ENCODE measurements at places on chromosomes 2 and 18. TPM values are rescaled to one million over a fixed set of nuclear protein-coding genes. Genes with fewer than 3 reads are reported as not detected.

Gene SNTG2
- not detected for total RNA-seq

Gene NOTO
- not detected for total RNA-seq

Gene SDC1
- total RNA-seq, result 0.63 TPM

Gene FAM237A
- not detected for total RNA-seq

Gene ALPG
- not detected for total RNA-seq

Gene IL36RN
- not detected for total RNA-seq

Gene WDR35
- total RNA-seq, result 7.7 TPM

Gene COLEC12
- total RNA-seq, result not detected

Gene NGEF
- total RNA-seq, result not detected

Gene PMAIP1
- total RNA-seq, result 514 TPM

Gene PSMA8
- not detected for total RNA-seq

Gene ANKRD30BL
- total RNA-seq, result not detected

Gene KCNJ3
- total RNA-seq, result not detected

Gene ARHGEF33
- total RNA-seq, result not detected

Gene GATA6
- total RNA-seq, result 1.1 TPM

Gene DNAH6
- 0.05 TPM for total RNA-seq

Gene MZT2A
- total RNA-seq, result 42.5 TPM

Gene KIF3C
- 5.1 TPM for total RNA-seq

Gene POTEC
- not detected for total RNA-seq

Gene SLC9A4
- 0.19 TPM for total RNA-seq

Gene MDH1B
- not detected for total RNA-seq

Gene DYSF
- 19.5 TPM for total RNA-seq

Gene CERS6
- 11.8 TPM for total RNA-seq
